ENCODE measurements at places on chromosomes 1 and 21.

GRCh38 chr1:101030881-101031280, 5.3 kb upstream of the DPH5 start:
- DNase-seq: no peak

GRCh38 chr1:230197644-230198567, 130.9 kb downstream of the GALNT2 start:
- no peak for DNase-seq

GRCh38 chr1:160811147-160811546, 15.2 kb downstream of the LY9 start:
- no peak for DNase-seq

DNA sequence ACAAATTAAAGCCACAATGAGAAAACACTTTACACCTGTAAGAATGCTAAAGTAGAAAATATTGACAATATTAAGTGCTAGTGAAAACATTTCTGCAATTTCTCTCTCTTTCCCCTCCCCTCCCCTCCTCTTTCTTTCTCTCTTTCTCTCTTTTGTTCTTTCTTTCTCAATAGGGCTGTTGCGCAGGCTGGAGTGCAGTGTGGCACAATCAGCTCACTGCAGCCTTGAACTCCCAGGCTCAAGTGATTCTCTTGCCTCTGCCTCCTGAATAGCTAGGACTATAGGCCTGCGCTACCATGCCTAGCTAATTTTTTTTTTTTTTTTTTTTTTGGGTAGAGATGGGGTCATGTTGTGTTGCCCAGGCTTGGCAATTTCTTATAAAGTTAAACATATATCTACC, 5.9 kb upstream of the SHISAL2A start:
- no peak for DNase-seq

GRCh38 chr1:189103956-189104355, 1373.7 kb downstream of the BRINP3 start:
- DNase-seq: no peak

GRCh38 chr1:193176113-193176512, 10.3 kb downstream of the B3GALT2 start:
- no peak for DNase-seq

- peak; percentile 74 for DNase-seq
Observed at GRCh38 chr21:31559368-31560119, 99.9 kb upstream of the SOD1 start.

GRCh38 chr1:209057083-209057482, 526.4 kb upstream of the CAMK1G start:
- no peak for DNase-seq

GRCh38 chr1:155909894-155910293, 1.3 kb downstream of the RIT1 start:
- no peak for DNase-seq

DNA sequence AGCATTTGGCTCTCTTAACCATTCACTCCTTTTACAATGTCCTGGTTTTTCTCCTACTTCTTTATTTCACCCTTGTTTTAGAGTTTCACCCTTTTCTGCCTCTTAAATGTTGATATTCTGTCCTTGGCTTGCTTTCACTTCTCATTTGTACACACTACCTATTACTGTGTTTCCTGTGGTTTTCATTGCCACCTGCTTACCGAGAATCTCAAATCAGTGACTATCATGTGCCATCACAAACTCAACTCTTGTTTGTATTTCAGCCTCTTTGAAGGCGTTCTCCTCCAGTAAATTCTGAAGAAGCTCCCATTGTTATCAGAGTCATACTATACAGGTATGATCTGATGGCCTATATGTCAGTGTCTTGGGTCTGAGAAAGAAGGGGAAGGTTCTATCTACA, 65.7 kb downstream of the NPHS2 start:
- no peak for DNase-seq

DNA sequence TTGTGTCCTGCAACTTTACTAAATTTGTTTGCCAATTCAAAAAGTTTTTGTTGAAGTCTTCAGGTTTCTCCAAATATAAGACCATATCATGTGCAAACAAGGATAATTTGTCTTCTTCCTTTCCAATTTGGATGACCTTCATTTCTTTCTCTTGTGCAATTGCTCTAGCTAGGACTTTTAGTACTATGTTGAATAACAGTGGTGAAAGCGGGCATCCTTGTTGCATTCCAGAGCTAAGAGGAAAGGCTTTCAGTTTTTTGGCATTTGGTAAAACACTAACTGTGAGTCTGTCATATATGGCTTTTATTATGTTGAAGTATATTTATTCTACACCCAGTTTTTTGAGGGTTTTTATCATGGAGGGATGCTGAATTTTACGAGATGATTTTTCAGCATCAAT, 630.0 kb upstream of the ADGRL2 start:
- DNase-seq: no peak

- DNase-seq: no peak
Observed at GRCh38 chr21:33695813-33696212, 53.5 kb downstream of the ITSN1 start.

DNA sequence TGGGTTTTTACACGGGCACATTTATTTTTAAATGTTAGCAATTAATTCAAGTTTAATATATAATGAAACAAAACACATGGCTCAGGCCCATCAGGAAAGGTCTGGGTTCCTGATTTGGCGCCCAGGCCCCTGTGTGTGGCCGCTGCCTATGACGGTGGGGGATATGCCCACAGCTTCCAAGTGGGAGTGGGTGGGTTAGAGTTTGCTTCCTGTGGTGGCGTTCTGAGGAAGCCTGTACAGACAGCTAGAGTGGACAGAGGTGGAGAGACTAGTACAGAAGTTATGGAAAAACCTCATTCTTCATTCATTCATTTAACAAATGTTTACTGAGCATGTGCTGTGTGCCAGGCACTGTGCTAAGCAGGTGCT, 22.4 kb upstream of the EPS8L3 start:
- DNase-seq: no peak

DNA sequence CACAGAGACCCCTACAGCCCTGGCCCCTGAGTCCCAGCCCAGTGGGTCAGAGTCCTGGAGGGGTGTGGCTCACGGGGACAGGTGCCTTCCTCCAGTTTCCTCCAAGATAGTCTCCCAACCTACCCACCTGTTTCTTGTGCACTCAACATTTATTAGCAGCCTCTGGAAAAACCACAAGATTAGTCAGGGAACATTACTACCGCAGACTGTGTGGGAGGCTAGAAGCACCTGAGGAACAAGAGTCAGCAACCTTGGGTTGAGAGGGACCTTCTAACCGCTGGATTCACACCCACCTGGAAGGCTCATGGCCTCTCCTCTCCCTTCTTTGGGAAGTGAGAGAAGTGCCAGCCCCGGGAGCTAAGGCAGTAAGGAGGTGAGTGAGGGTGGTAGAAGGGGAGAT, 22.5 kb upstream of the IKBKE start:
- DNase-seq: no peak

GRCh38 chr1:161483361-161483760, 21.9 kb upstream of the FCGR2A start:
- DNase-seq: no peak

GRCh38 chr21:27132266-27132665, 165.4 kb upstream of the ADAMTS5 start:
- peak; percentile 60 for DNase-seq

GRCh38 chr1:103336408-103336807, 189.1 kb upstream of the RNPC3 start:
- no peak for DNase-seq

GRCh38 chr1:219050822-219051125, 122.9 kb upstream of the LYPLAL1 start:
- DNase-seq: no peak

DNA sequence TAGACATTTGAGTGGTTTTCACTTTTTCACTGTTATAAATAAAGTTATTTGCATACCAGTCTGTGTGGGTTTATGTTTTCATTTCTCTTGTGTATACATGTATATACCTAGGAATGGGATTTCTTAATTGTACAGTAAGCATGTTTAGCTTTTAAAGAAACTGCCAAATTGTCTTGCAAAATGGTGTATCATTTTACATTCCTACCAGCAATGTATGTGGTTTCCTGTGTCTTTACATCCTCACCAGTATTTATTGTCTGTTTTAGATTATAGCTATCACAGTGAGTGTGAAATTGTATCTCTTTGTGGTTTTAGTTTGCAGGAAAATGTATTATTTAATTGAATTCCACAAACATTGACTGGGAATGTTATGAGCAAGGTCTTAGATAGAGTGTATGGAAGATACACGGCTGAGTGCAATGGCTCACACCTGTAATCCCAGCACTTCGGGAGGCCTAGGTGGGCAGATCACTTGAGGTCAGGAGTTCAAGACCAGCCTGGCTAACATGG, 57.3 kb downstream of the MACF1 start:
- DNase-seq: peak; percentile 74

GRCh38 chr1:227766653-227767277, 31.5 kb downstream of the SNAP47 start:
- no peak for DNase-seq

DNA sequence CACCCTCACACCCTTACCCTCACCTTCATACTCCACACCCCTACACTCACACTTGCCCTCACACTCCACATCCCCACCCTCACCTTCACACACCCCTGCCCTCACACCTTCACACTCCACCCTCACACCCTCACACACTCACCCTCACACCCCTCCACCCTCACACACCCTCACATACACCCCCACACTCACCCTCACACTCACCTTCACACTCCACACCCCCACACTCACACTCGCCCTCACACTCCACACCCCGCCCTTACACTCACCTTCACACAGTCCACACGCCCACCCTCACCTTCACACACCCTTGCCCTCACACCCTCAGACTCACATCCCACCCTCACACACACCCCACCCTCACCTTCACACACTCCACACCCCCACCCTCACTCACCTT, 43.6 kb upstream of the EDN2 start:
- DNase-seq: no peak

DNA sequence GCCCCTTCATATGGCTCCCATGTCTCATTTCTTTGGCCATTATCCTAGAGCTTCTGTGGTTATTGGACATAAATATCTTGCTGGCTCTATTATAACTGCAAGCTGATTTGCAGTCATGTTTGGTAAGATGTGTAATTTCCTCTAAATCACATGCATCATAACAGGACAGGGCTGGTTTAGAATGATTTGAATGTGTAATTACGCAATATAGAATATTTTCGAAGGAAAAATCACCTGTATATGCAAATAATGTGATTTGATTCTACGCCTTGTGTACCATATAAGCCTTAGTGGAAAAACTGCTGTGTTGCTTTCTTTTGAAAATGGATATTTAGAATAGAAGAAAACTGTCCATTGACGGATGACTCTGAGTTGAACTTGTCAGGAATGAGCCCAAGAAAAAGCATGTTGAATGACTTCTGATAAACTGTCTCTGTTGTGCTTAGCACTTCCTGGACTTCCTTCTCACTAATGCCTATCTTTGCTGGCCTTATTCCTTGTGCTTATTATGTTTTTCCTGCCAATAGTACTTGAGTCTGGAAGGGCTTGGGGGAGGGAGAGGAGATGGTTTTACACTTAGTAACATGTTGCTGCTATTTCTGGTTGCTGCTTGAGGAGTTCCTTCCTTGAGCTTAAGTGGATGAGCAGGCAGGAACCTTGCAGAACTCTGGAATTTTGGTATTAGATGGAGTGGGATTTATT, 6.5 kb downstream of the CACHD1 start:
- peak; percentile 83 for DNase-seq

- no peak for DNase-seq
Observed at GRCh38 chr1:91166106-91166712, 144.4 kb upstream of the ZNF644 start.

DNA sequence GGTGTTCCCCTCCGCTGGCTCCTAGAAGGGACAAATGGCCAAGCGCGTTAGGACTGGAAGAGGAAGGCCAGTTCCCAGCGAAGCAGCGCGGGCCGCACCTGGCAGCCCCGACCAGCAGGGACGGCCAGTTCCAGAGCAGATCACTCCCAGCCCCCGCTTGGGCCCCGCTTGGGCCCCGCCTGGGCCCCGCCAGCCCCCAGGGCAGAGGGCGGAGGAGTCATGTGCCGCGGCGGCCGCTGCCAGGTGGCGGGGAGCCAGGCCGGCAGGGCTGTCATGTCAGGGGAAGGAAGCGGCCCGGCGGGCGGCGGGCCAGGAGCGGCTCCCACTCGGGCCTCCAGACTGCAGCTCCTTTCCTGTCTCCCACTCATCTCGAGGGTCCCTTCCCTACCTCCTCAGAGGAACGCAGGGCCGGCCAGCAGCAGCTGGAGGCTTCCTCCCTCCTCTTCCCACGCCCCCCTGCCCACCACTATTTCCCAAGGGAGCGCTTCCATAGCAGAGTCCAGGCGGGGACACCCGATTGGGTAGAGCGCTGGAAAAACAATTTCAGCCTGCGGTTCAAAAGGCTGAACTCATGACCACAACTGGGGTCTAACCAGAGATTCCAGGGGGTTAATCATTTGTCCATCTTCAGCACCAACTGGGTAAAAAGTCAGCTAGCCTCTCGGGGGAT, 16.5 kb downstream of the ZNF697 start:
- no peak for DNase-seq

DNA sequence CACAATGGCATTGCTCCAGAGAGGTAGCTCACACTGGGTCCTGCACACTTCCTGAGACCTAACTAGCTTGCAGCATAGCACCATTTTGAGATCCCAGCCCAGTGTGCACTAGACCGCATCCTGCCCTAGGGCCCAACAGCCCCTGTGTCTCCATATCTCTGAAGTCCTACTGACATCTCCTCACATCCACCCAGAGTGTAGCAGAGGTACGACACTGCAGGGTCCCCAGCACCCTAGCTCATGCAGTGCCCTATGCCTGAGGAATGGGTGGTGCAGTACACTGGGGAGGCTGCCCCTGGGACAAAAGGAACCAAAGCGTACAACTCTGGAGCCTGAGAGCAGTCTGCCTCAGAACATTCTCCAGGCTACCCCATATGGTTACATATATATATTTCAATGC, 111.4 kb upstream of the DEPDC1 start:
- no peak for DNase-seq

All from AG04449 (cell line).